Stimulated activated CD4-positive, alpha-beta T cell treated with anti-CD3 and anti-CD28 coated beads, Interleukin-12 subunit alpha, Interleukin-12 subunit beta, amount 100 ng/mL, for 48 hours (primary cell): ENCODE measurements at places on chromosomes 2 and 18.
A peak's percentile ranks its signal among the peaks of the same experiment; 100 is the strongest.

DNA sequence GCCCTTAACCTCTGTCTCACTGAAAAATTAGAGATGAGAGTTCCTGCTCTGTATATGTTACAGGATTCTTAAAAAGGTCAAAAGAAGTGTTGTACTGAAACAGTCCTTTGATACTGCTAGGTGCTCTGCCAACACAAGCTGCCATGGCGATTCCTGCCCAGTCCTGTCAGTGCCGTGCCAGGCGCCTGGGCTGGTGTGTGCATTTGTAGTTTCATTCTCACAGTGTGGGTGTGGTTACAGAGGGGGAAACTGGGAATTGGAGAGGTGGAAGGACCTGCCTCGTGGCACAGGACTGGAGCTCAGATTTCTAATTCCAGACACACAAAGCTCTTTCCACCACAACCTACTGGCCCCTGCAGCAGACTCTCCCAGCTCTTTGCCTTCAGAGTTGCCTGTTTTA is 122.3 kb upstream of the RAB6C start:
- no peak for DNase-seq

DNA sequence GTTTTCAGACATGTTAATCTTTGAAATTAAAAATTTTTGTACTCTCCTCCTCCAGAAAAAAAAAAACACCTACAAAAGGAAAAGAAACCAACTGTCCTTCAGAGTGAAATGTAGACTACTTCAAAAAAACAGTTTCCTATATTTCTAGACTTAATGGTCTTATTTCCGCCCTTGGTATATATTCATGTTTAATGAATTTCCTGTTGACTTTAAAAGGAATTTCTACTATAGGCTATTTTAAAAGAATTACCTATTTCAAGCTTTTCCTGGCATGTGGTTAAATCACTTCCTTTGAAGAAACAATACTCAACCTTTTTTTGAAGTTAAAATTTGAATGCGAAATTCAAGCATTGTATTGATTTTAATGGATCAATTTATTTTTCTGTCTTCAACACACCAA is 29.2 kb downstream of the GULP1 start:
- DNase-seq, result no peak

GRCh38 chr2:200300638-200301314 is 5.7 kb upstream of the SPATS2L start:
- no peak for DNase-seq

DNA sequence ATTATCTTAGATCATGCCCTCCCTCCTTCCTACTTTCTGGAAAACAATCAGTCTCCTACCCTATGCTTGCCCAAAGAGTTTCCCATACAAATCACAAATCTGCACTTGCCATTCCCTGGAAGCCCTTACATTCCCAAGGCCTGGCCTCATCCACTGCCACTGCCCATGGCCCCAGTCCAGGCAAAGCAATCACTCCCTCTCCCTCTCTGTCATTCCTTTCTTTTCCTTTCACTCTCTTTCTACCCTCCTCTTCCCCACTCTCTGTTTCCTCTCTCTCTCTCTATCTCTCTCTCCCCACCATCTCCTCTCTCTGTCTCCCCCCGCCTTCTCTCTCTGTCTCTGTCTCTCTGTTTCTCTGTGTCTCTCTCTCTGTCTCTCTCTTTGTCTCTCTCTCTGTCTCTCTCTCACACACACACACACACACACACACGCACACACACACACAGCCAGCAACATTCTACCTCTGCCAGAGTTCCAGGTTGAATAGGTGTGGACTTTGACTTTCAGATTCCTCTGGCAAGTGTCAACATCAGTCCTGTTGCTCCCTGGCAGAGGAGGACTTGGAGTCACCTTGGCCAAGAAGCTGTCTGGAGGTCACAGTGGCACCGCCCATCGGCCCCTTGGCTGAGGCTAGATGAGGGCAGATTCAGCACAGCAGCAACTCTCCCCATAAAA is 43.7 kb upstream of the NAT8 start:
- DNase-seq, result no peak

GRCh38 chr2:69703189-69703588 is 38.7 kb upstream of the ANXA4 start:
- DNase-seq, result no peak

- DNase-seq, result no peak
Measured at GRCh38 chr18:7413906-7414305, 153.2 kb upstream of the PTPRM start.

DNA sequence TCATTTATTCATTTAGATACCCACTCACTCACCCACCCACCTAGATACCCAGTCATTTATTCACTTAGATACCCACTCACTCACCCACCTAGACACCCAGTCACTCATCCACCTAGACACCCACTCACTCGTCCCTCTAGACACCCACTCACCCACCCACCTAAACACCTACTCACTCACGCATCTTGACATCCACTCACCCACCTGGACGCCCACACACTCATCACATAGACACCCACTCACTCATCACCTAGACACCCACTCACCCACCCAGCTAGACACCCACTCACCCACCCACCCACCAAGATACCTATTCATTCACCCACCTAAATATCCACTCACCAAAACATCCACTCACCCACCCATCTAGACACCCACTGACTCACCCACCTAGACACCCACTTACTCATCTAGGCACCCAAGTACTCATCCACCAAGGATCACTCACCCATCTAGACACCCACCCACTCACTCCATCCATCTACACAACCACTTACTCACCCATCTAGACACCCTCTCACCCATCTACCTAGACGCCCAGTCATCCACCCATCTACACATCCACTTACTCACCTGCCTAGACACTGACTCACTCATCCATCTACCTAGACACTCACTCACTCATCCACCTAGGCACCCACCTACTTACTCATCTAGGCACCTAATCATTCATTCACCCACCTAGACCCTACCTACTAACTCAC is 723.7 kb upstream of the RAB6C start:
- no peak for DNase-seq

GRCh38 chr18:75527848-75528685 is 100.6 kb upstream of the SMIM21 start:
- no peak for DNase-seq

- no peak for DNase-seq
Measured at GRCh38 chr2:141570474-141571131, 560.2 kb downstream of the LRP1B start.

DNA sequence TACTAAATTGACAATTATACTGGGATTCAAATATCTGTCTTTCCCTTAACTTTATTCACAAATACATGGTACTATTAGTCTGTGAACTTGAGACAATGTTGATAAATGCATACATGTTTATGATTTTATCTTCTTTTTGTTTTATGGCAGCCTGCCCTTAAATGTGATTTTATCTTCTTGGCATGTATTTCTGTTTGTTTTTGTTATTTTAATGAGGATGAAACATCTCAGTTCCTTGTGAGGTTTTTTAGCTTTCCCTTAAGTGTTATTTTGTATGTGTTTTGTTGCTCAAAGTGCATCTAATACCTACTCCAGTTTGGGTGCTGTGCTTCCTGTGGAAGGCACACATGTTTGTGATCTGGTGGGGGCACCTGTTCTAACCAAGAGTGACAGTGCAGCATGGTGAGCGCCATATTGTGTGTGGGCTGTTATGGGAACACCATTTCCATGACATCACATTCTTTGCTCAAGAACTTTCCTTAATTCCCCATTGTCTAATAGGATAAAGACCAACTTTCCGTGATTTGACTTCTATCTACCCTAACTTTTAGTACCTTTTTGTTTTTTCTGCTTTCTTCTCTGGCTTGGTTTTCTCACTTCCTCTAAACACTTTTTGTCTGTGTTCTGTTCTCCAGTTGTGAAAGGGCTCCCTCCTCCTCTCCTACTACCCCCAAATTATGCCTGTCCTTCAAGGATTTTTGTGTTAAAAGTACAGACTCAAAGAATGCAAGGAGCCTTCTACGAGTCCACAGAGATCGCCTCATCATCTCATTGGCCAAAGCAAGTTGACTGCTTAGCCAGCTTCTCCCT is 162.1 kb upstream of the TTC39C start:
- no peak for DNase-seq

DNA sequence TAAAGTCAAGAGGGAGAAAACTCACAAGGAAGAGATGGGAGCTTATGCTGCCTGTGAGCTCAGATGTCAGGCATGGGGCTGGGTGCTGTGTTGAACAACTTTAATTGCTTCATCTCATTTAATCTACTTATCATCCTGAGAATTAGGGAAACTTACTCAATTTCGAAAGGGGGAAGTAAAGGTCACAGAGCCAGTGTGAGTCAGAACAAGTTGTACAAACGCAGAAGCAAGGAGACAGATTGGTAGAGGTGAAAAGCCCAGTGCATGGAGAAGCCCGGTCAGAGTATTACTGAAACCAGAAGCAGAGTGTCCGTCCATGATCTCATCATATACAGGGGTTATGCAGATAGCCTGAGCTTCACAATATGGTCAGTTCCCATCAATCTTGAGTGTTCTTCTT is 281.1 kb upstream of the POU3F3 start:
- no peak for DNase-seq

DNA sequence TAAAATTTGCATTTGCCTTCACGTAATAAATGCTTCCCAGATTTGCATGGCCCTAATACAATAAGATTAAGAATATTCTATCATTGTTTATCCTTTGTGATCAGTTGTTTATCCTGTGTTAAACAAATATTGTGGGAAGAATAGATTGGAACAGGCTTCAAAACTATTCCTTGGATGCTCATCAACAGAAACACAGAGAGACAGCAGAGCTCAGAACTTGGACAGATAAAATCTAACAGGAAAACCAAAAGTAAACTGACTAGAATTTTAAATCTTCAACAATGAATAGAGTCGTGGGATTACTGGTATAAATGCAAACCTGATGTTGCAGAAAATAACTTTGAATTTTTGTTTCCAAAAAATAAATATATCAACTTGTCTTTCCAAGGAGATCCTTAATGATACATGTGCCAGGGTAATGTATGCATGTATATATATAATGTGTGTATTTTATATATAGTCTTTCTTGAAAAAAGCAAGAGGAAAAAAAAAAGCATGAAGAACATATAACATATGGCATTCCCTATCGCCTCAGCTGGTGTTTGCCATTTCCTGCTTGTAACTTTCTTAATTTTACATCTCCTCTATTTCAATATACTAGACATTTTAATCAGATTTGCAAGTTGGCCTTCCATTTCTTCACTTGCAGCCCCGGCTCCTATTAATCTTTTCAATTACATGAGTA is 59.9 kb upstream of the TANK start:
- DNase-seq, result no peak

DNA sequence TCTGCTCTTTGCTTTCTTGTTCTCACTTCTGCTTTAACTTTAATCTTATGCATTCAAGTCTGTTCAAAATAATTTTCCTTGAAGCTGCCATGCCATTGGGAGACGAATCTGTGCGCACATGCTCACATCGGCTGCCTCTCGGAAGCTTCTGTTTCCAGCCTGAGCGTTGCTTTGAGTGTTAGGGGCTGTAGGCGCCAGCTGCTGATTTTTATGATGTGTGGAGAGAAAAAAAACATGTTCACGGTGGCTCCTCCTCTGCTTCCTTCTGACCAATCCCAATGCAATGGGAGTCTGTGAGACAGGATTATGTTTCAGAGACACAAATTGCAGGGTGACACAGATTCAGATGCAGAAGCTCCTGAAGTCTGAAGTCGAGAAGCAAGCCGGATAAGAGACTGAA is at the start of gene MC4R:
MC4R (minus strand) TSS at position 180 of the 400 bp plus-strand sequence. CDS start 426 bp downstream, outside the sequence.
- no peak for DNase-seq

GRCh38 chr2:104901037-104901881 is 47.3 kb downstream of the POU3F3 start:
- no peak for DNase-seq

DNA sequence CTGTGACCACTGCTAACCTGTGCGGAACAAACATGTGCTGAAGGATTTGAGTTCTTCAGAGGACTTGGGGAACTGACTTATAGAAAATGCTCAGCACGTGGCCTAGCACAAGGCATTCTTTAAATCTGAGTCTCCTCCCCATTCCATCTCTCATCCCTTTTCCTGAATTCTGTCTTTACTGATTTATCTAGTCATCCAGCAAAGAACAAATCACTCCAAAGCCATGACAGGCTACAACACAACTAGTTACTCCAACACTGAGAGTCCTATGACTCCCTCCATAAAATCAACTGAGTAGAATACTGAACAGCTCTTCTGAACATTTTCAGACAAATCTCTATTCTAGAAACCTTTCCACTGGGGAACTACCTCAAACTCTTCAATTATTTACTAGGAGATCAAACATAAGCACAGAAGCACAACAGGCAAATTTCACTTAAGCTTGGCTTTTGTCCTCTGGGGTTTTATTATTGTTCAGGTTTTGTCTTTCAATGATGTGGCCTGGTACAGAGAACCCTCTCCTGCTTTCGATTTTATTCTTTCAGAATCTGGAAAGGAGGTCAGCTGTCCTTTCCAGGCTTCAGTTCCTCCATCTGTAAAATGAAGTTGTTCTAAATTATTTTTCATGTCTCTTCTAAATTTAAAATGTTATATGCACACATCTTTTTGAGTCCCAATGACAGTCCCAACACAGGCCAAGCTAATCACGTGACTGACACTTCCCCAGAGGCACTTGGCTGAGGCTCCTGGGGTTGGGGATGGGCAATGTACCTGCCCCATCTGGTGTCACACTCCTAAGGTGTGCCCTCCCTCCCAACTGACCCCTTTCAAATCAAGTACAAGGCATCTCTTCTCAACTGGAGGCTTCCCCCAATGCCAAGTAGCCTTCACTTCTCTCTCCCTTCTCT is 31.8 kb downstream of the RNU4ATAC start:
- no peak for DNase-seq

- no peak for DNase-seq
Measured at GRCh38 chr2:21361384-21361783, 237.6 kb downstream of the TDRD15 start.

- no peak for DNase-seq
Measured at GRCh38 chr18:41347057-41347456, 608.0 kb upstream of the PIK3C3 start.

GRCh38 chr18:48446582-48447225 is 37.5 kb upstream of the ZBTB7C start:
- DNase-seq, result peak; percentile 59

DNA sequence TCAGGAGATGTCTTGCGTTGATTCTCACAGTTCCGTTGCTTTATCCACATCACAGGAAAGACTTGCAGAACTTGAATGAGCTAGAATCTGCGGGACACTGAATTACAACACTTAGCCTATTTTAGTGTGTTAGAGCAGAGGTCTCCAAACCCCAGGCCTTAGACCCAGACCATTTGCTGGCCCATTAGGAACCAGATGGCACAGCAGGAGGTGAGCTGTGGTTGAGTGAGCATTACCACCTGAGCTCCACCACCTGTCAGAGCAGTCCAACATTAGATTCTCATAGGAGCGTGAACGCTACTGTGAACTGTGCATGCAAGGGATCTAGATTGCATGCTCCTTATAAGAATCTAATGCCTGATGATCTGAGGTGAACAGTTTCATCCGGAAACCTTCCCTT is 3.8 kb downstream of the MRPL30 start:
- no peak for DNase-seq

- no peak for DNase-seq
Measured at GRCh38 chr2:224523626-224524577, 61.3 kb downstream of the CUL3 start.

- DNase-seq, result no peak
Measured at GRCh38 chr18:74897971-74898657, 300.4 kb downstream of the ZNF407 start.
